A549 treated with Hydrocortisone at 1 μM for 4 hours (cell line): ENCODE measurements at places on chromosomes 13 and 19. TPM values are rescaled to one million over a fixed set of nuclear protein-coding genes. Genes with fewer than 3 reads are reported as not detected.

The PSG11 gene
- total RNA-seq = not detected in 5 replicates

The ERICH4 gene
- total RNA-seq = not detected in 5 replicates

The FFAR3 gene
- total RNA-seq = 0.09 TPM in 2 of 5 replicates, not detected in the others

The AZU1 gene
- 0.14 to 0.56 TPM (median 0.23 TPM) in 5 replicates for total RNA-seq

The MED16 gene
- total RNA-seq = 13.1 to 25.9 TPM (median 23.8 TPM) in 5 replicates

The ZNF28 gene
- 0.71 to 1.3 TPM (median 0.83 TPM) in 5 replicates for total RNA-seq

The TUBA3C gene
- total RNA-seq = not detected in 5 replicates

The NOVA2 gene
- 0.59 to 1.3 TPM (median 0.83 TPM) in 5 replicates for total RNA-seq

The HIPK4 gene
- total RNA-seq = 0.22 to 0.32 TPM (median 0.30 TPM) in 5 replicates

The OLFM4 gene
- not detected in 5 replicates for total RNA-seq

The PNMA8B gene
- not detected in 5 replicates for total RNA-seq

The NMRK2 gene
- not detected in 5 replicates for total RNA-seq

The HNRNPL gene
- total RNA-seq = 329 to 371 TPM (median 352 TPM) in 5 replicates

The RASGRP4 gene
- 0.05 to 0.06 TPM in 2 of 5 replicates, not detected in the others for total RNA-seq

The SLC6A16 gene
- total RNA-seq = 0.77 to 1.3 TPM (median 0.85 TPM) in 5 replicates

The ZNF177 gene
- total RNA-seq = 0.43 to 0.76 TPM (median 0.58 TPM) in 5 replicates

The CGB2 gene
- total RNA-seq = 0.20 to 0.61 TPM (median 0.21 TPM) in 3 of 5 replicates, not detected in the others

The SF3A2 gene
- 64.6 to 72.8 TPM (median 68.5 TPM) in 5 replicates for total RNA-seq

The ZNF563 gene
- total RNA-seq = not detected in 5 replicates

The RAB3D gene
- total RNA-seq = 2.8 to 6.0 TPM (median 3.8 TPM) in 5 replicates

The MYH14 gene
- 5.4 to 6.5 TPM (median 6.2 TPM) in 5 replicates for total RNA-seq

The ZNF492 gene
- total RNA-seq = not detected in 5 replicates

The PODNL1 gene
- 0.86 to 1.7 TPM (median 1.1 TPM) in 5 replicates for total RNA-seq

The LINGO3 gene
- 0.05 to 0.07 TPM in 2 of 5 replicates, not detected in the others for total RNA-seq

The F2RL3 gene
- total RNA-seq = 0.03 TPM in 1 of 5 replicates, not detected in the others

The TMTC4 gene
- total RNA-seq = 8.3 to 11.7 TPM (median 10.7 TPM) in 5 replicates

The SPACA4 gene
- not detected in 5 replicates for total RNA-seq

The ZNF208 gene
- not detected in 5 replicates for total RNA-seq

The ICAM5 gene
- 0.25 to 0.78 TPM (median 0.72 TPM) in 5 replicates for total RNA-seq

The PEX11G gene
- total RNA-seq = 1.4 to 2.6 TPM (median 1.9 TPM) in 5 replicates

The ZNF570 gene
- 2.5 to 4.7 TPM (median 3.9 TPM) in 5 replicates for total RNA-seq

The AMH gene
- total RNA-seq = 8.0 to 17.1 TPM (median 14.7 TPM) in 5 replicates

The MAST1 gene
- total RNA-seq = 1.3 to 2.1 TPM (median 1.8 TPM) in 5 replicates

The ZNF470 gene
- 1.3 to 1.7 TPM (median 1.5 TPM) in 5 replicates for total RNA-seq

The ZNF528 gene
- total RNA-seq = 0.12 to 0.23 TPM (median 0.16 TPM) in 3 of 5 replicates, not detected in the others

The FUT1 gene
- total RNA-seq = 0.10 to 0.16 TPM (median 0.12 TPM) in 5 replicates

The C1QTNF9B gene
- not detected in 5 replicates for total RNA-seq

The ZNF724 gene
- 0.55 to 1.1 TPM (median 0.83 TPM) in 5 replicates for total RNA-seq

The CALR3 gene
- total RNA-seq = 0.15 TPM in 1 of 5 replicates, not detected in the others

The SHD gene
- 0.07 TPM in 1 of 5 replicates, not detected in the others for total RNA-seq

The SYNGR4 gene
- 0.93 to 3.6 TPM (median 3.1 TPM) in 5 replicates for total RNA-seq
